Progenitor cell of endocrine pancreas (in vitro differentiated cells): ENCODE measurements at places on chromosomes 2 and 18. TPM values are rescaled to one million over a fixed set of nuclear protein-coding genes. Genes with fewer than 3 reads are reported as not detected.

LOXHD1 gene
- 0.33 and 0.36 TPM in 2 replicates for total RNA-seq

SATB2 gene
- total RNA-seq: 4.4 and 4.7 TPM in 2 replicates

NPAS2 gene
- total RNA-seq: 0.84 and 1.00 TPM in 2 replicates

PDCD1 gene
- not detected in 2 replicates for total RNA-seq

ANKRD23 gene
- 6.1 and 8.3 TPM in 2 replicates for total RNA-seq

KYNU gene
- not detected in 2 replicates for total RNA-seq

KIF5C gene
- total RNA-seq: 26.8 and 27.3 TPM in 2 replicates

TNFRSF11A gene
- 0.43 and 0.64 TPM in 2 replicates for total RNA-seq

SAP130 gene
- total RNA-seq: 43.5 and 45.3 TPM in 2 replicates

POTEI gene
- total RNA-seq: 4.9 and 5.6 TPM in 2 replicates

C2orf66 gene
- total RNA-seq: 0.38 and 0.40 TPM in 2 replicates

CACNB4 gene
- 2.3 and 2.5 TPM in 2 replicates for total RNA-seq

DNA sequence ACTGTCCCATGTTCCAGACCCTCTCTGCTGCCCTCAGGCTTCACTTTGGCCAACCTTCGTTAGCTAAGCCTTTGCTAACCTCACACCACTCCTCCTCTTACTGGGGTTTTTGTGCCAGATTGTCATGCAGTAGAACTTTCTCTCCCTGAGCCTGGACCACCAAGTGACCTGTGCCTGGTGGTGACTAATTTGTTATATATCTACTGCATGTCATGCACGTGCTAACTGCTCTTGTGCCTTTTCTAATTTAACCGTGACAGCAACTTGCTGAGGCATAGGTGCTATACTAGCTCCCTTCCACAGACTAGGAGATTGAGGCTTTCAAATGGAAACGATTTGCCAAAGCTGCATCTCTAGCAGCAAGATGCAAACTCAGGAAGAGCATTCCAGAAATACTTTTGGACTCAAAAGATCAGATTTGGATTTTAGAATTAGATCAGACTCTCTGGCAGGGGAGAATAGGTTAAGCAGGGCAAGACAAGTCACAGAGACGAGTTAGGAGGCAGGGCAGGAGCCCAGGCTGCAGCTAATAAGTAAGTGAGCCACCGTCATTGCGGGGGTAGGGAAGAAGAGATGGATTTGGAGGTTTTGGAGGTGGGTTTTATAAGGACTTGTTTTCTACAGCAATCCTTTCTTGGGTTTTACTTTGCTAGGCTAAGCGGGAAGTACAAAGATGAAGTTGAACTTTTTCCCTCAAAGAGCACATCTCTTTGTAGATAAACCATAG, 1.8 kb downstream of the PPP1R7 start:
- H3K36me3 ChIP-seq: peaks cover 2% of the 10 kb centered on the region
- H3K4me3 ChIP-seq: peak overlapping the region; percentile 91
- H3K27ac ChIP-seq: no peak overlapping the region
- peaks cover 22% of the 10 kb centered on the region for H3K4me1 ChIP-seq
- no peaks in the 10 kb centered on the region for H3K27me3 ChIP-seq

- H3K4me3 ChIP-seq: no peak overlapping the region
- peaks cover 4% of the 10 kb centered on the region for H3K36me3 ChIP-seq
- H3K27ac ChIP-seq: no peak overlapping the region
- no peaks in the 10 kb centered on the region for H3K27me3 ChIP-seq
Measured at GRCh38 chr2:127058246-127058953, 48.6 kb downstream of the BIN1 start.

DNA sequence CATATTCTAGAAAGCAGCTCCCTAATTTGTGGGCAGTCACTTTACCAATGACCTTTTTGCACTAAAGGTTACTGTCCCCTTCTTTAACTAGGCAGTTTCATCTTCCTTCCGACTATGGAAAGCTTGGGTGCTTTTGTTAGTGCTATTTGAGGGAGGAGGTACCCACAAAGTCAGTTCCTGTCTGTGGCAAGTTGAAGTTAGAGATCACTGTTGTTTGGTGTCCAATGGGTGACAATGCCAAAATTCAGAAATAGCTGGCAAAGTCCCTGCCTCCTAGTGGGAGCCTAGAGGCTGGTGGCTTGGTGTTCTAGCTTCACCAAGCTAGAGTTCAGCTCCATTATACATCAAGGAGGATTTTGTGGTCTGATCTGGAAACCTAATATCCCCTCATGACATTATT, 87.1 kb upstream of the PNPT1 start:
- DNase-seq: no peak
- no peak overlapping the region for H3K4me3 ChIP-seq
- no peaks in the 10 kb centered on the region for H3K27me3 ChIP-seq

DNA sequence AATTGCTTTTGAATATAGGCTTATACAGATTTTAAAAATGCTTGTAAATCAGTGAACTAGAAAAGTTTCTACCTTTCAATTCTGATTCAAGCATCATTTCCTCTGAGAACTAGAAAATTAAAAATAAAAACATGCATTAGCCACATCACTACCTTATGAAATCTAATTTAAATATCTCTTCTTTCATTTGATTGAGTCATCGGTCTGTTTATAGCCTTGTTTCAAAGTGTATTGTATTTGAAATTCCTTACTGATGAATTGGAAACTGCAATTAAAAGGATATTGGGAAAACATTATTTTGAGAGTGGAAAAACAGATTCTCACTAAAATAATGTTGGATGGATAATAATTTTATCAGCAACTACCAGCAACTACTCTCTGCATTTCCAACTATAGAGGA, 717.7 kb upstream of the FAM98A start:
- H3K4me3 ChIP-seq: no peak overlapping the region
- no peaks in the 10 kb centered on the region for H3K27me3 ChIP-seq
- no peaks in the 10 kb centered on the region for H3K36me3 ChIP-seq
- no peak overlapping the region for H3K27ac ChIP-seq
- no peaks in the 10 kb centered on the region for H3K4me1 ChIP-seq

DNA sequence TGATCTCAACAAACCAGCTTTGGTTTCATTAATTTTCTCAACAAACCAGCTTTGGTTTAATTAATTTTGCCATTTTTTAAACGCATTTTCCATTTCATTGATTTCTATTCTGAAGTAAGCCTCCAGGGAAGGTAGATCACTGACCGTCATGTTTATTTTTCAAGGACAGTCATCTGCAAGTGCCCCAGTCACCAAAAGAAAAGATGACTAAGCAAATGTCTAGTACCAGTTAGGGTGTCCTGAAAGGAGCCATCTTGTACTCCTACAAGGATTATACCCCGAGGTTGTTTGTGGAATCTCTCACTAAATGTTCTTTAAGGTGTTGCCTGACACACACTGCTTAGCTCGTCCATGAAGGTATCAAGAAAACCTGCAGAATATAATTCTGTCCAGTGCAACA, 6.1 kb upstream of the UGT1A8 start:
- no peak for DNase-seq
- H3K4me3 ChIP-seq: no peak overlapping the region
- peaks cover 12% of the 10 kb centered on the region for H3K27me3 ChIP-seq
- H3K27ac ChIP-seq: no peak overlapping the region
- H3K4me1 ChIP-seq: no peaks in the 10 kb centered on the region
- no peaks in the 10 kb centered on the region for H3K36me3 ChIP-seq

- H3K4me1 ChIP-seq: peaks cover 5% of the 10 kb centered on the region
- H3K27me3 ChIP-seq: no peaks in the 10 kb centered on the region
- H3K4me3 ChIP-seq: no peak overlapping the region
- no peaks in the 10 kb centered on the region for H3K36me3 ChIP-seq
- no peak overlapping the region for H3K27ac ChIP-seq
Measured at GRCh38 chr2:74316627-74317295, 26.5 kb downstream of the SLC4A5 start.

GRCh38 chr18:36295880-36296301, 1.6 kb upstream of the FHOD3 start:
- no peak overlapping the region for H3K4me3 ChIP-seq
- H3K36me3 ChIP-seq: no peaks in the 10 kb centered on the region
- H3K27ac ChIP-seq: no peak overlapping the region
- DNase-seq: no peak

DNA sequence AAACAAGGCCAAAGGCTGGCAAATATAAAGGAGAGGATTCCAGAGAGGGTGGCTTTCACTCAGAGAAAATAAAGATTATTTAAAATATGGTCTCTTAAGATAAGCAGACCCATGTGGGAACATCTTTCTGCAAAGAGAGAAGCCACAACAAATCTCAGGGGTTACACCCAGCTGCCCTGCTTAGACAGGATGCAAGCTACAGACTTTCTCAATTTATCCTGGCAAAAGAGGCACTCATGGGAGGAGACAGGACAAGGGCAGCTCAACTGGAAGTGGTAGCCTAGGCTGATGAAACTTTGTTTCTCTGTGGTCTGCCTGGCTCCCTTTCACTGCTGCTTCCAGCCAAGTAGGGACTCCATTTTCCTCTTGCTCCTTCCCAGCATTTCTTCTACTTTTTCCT, 25.9 kb upstream of the SULT1C4 start:
- DNase-seq: no peak
- no peaks in the 10 kb centered on the region for H3K36me3 ChIP-seq
- no peak overlapping the region for H3K27ac ChIP-seq
- H3K4me3 ChIP-seq: no peak overlapping the region

DNA sequence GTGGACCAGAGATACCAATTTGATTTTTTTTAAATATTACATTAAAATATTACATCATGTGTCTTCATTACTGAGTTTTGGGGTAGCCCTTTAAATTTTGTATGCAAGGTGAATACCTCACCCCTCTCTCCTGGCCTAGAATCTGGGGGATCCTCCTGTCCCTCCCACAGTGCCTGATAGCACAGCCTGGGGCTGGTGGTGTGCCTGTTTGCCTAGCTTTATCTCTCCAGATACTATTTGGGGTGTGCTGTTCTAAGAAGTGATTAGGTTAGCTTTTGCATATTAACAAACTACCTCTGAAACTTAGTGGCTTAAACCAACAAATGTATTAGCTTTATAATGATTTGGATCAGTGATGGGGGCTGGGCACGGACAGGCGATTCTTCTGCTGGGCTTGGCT, 20.7 kb upstream of the B3GNT7 start:
- peaks cover 1% of the 10 kb centered on the region for H3K36me3 ChIP-seq
- H3K27ac ChIP-seq: no peak overlapping the region
- H3K4me1 ChIP-seq: peaks cover 8% of the 10 kb centered on the region
- DNase-seq: no peak
- H3K27me3 ChIP-seq: peaks cover 16% of the 10 kb centered on the region

DNA sequence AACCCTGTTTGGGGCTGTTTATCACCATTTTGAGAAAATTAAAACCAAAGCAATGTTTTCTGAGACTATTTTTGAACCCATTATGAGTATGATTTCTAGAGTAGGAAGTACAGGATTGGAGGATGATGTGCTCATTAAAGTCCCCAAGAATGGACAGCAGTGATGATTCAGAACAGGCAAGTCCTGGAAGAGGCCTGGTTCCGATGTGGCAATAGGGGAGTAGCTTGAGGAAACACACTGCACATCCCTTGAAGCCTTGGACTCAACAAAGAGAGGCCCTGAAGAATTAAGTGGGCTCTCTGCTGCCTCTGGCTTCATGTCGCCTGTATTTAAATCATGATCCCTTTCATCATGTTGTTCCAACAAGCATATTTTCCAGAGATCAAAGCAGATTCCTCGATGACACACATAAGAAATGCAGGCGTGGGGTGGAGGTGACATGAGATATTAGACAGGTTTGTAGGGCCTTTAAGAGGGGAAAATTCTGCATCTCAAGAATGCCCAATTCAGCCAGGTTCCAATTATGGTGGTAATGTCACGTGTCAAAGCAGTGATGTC, 242.2 kb downstream of the FHOD3 start:
- DNase-seq: no peak
- peaks cover 5% of the 10 kb centered on the region for H3K4me1 ChIP-seq
- H3K4me3 ChIP-seq: no peak overlapping the region
- no peaks in the 10 kb centered on the region for H3K36me3 ChIP-seq

DNA sequence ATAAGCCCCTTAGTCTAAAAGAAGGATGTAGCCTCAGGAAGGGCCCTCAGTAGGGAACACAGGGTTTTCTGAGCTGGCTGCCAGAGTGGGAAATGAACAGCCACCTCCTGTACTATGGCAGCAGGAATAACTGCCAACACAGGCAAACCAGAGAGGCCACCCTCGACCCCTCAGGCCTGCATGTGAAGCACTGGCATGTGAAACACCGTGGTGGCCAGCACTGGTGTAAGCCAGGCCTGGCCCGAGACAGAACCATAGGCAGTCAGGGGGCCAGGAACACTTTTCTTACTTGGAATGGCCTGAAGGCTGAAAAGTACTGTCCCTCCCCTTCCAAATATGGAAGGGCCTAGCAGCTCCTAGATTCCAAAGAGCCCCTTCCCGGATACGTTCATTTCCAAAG, 28.2 kb downstream of the SFXN5 start:
- no peak for DNase-seq
- no peaks in the 10 kb centered on the region for H3K4me1 ChIP-seq
- no peak overlapping the region for H3K27ac ChIP-seq
- no peaks in the 10 kb centered on the region for H3K27me3 ChIP-seq
- H3K4me3 ChIP-seq: no peak overlapping the region

DNA sequence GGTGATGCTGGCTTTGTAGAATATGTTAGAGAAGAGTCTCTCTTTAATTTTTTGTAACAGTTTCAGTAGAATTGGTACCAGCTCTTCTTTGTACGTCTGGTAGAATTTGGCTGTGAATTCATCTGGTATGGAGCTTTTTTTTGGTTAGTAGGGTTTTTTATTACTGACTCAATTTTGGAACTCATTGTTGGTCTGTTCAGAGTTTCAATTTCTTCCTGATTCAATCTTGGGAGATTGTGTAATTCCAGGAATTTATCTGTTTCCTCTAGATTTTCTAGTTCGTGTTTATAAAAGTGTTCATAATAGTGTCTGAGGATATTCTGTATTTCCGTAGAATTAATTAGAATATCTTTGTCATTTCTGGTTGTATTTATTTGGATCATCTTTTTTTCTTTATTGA, 943.5 kb downstream of the TRIB2 start:
- no peaks in the 10 kb centered on the region for H3K36me3 ChIP-seq
- H3K27me3 ChIP-seq: no peaks in the 10 kb centered on the region
- H3K27ac ChIP-seq: no peak overlapping the region
- DNase-seq: no peak
- no peak overlapping the region for H3K4me3 ChIP-seq

DNA sequence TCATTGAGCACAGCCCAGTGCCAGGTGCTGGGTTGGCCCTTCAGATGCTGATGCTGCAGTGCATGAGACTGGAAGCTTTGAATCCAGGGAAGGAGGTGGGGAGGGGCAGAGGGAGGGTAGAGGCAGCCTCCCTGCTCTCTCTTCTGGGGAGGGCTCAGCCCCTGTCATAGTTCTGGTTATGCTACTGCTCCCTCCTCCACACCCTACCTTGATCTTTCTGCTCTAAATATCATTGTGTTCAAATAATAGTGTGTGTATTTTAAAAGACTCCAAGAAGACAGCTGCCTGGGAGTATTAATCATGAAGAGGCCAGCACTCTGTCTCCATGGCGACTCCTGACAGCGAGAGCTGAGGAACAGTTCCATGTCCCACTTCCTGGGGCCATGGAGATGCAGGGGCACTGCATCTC, 3.8 kb upstream of the EGR4 start:
- no peaks in the 10 kb centered on the region for H3K36me3 ChIP-seq
- no peaks in the 10 kb centered on the region for H3K4me1 ChIP-seq
- no peak overlapping the region for H3K4me3 ChIP-seq
- DNase-seq: no peak

- H3K27ac ChIP-seq: no peak overlapping the region
- no peaks in the 10 kb centered on the region for H3K4me1 ChIP-seq
- no peak for DNase-seq
- H3K27me3 ChIP-seq: no peaks in the 10 kb centered on the region
Measured at GRCh38 chr18:64288432-64288831, 139.5 kb upstream of the LINC00305 start.
